ENCODE measurements at places on chromosomes 12 and 14.

DNA sequence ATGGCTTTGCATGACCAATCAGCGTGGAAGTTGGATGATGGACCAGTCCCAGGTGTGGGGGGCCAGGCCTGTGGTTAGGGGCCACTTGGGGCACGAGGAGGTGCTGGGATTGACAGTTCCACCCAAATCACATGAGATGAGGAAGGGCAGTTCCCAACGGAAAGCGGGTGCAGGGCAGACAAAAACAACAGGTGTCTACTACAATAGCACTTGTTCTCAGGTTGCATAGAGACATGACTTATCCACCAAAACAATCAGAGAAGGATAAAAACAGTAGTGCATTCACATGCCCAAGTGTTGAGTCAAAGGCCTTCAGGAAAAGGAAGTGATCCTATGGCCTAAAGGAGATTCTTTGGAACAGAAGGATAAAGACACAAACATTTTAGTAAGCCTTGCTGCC lies 14.6 kb upstream of the EIF2B2 start:
- no peak for DNase-seq

- DNase-seq: no peak
Measured at GRCh38 chr14:106491851-106492250, 965.5 kb downstream of the TMEM121 start.

GRCh38 chr14:95349241-95349640 lies 29.5 kb upstream of the CLMN start:
- DNase-seq: no peak

- no peak for DNase-seq
Measured at GRCh38 chr12:107231303-107231702, 138.0 kb upstream of the CRY1 start.

DNA sequence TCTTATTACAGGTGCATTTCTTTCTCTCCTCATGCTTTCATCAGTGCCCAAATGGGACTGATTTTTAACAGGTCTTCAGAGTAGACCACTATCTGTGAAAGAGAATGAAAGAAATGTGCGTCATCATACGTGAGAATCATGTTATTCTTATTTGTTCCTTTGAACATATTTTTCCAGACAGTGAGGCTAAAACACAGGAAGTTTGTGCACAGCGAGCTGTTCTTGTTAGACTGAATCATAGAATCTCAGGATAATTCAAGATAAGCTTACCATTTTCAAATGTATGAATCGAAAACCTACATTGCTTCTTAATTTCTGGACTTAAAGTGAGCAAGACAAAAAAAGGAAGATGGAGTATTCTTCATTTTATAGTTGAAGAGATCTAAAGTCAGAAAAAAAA lies 383.1 kb downstream of the EGLN3 start:
- DNase-seq: no peak

- DNase-seq: no peak
Measured at GRCh38 chr12:118237052-118237665, 101.2 kb downstream of the PEBP1 start.

GRCh38 chr14:89299587-89299986 lies 117.4 kb downstream of the FOXN3 start:
- DNase-seq: no peak

- no peak for DNase-seq
Measured at GRCh38 chr14:44712024-44712815, 205.1 kb upstream of the FSCB start.

DNA sequence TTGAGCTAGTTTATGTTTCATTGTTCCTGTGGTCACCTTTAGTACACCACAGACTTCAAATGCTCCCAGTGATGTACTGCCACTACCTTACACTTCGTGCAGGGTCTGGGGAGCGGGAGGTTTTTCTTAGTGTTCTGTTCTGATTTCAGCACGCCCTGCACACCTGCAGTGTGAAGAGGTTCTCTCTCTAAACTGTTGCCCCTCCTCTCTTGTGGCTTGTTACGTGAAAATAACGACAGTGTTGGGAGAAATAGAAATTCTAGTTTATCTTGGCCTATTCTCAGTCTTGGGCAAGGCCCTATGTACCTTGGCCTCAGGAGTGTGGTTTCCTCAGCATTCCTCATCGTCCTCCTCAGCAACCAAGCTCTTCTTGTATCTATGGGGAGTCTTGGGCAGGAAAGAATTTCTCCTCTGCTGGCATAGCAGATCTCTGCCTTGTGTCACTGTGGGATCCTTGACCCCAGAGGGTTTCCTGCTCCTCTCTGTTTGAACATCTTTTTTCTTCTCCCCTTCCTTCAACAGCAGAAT lies 48.6 kb downstream of the EIF2S3B start:
- DNase-seq: no peak

DNA sequence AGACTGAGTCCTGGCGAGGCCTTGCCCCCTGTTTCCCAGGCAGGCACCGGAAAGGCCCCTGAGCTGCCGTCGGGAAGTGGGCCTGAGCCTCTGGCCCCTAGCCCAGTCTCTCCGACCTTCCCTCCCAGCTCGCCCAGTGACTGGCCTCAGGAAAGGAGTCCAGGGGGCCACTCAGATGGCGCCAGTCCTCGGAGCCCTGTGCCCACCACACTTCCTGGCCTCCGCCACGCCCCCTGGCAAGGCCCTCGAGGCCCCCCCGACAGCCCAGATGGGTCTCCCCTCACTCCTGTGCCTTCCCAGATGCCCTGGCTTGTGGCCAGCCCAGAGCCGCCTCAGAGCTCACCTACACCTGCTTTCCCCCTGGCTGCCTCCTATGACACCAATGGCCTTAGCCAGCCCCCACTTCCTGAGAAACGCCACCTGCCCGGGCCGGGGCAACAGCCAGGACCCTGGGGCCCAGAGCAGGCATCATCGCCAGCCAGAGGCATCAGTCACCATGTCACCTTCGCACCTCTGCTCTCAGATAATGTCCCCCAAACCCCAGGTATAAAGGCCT lies 10.9 kb downstream of the TNS2 start:
- no peak for DNase-seq

- no peak for DNase-seq
Measured at GRCh38 chr14:68040633-68041369, 221.2 kb downstream of the RAD51B start.

- no peak for DNase-seq
Measured at GRCh38 chr14:58777541-58777979, 139.8 kb downstream of the DACT1 start.

DNA sequence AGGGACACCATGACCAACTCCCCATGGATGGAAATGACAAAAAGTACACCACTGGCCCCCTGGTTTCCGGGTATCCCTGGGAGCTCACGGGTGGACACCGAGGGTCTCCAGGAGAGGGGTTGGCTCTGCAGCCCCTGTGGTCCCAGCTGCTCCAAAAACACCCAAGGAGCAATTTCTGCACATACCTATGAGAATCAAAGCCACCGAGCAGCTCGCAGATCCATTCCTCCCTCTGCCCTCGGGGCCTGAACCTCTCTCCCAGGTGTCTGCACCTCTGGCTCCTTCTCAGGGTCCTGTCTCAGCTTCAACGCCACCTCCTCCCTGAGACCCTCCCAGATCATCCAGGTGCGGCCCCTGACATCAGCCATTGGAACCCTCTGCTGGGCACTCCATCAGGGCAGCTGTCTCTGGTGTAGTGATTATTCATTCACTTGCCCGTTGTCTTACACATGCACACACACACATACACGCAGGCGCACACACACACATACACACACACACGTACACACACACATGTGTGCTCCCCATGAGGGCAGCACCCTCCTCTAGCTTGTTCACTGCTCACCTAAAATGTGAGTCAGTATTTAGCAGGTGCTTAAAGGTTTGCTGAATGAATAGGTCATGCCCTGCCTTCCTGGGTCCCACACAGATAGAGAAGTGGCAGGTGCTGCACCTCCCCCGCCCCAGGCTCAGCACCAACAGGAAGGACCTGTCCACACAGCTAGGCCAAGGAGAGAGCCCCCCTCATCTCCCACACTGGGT lies 5.9 kb downstream of the RIMBP2 start:
- no peak for DNase-seq

DNA sequence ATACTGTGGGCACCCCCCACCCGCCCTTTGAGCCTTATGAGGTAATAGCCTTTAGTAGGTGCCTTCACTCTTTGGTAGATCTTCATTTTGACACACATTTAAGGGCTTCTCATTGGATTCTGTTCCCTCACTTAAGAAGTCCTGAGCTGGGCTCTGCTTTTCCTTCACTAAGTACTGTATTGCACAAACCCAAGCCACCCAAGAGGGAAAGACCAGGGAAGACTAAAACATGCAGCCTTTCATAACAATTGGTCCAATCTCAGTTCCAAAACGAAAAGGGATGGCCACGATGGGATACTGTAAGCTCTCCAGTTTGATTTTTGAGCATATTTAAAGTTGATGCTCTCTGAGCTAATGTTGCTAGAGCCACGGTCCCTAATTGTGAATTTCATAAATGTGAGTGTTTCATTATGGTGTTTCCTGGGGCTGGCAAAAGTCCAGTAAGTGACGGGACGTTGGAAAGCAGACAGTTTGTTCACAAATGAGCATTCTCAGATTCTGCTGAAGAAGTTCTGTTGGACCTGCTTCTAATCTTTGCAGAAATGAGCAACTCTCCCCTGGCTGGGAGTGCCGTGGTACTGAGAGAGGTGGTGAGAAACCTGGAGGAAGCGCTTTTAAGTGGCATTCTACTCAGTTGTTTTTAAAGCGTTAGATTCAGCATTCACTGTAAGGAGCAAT lies 9.4 kb downstream of the SSPN start:
- no peak for DNase-seq

- DNase-seq: no peak
Measured at GRCh38 chr14:56378475-56378877, 201.1 kb upstream of the TMEM260 start.

GRCh38 chr12:49969027-49969426 lies 3.7 kb upstream of the AQP6 start:
- no peak for DNase-seq

GRCh38 chr12:115870510-115870909 lies 407.0 kb downstream of the MED13L start:
- DNase-seq: no peak

DNA sequence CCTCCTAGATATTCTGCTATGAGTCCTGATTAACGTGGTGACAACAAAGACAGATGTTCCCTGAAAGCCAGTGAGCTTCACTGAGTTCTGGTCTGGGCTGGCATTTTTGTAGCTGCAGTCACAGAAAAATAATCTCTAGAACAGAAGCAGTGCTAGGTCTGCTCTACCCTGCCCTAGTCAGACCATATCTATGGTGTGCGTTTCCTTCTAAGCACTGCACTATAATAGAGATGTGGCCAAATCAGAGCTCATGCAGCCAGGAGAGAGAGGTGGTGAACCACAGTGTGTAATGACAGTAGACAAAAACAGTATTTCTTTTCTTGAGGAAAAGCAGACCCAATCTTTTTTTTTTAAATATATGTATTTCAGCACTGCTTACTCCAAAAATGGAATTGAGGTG lies 76.3 kb downstream of the CMAS start:
- DNase-seq: no peak

DNA sequence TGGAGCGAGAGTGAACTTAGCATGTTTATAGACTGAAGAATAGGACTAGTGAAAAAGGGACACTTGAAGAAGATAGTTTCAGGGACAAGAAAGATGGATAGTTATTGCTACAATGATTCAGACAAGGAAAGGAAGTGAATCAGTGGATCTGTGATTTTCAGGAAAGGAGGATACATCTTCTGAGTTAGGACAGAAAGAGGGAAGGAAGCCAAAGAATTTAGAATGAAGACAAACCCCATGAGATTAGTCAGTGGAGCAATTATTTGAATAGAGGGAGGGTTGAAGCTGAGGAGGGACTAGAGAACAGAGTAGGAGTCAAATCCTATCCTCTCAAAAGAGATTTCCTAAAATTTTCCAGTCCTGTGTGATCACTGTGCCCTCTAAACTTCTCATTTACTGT lies 282.7 kb downstream of the AKAP6 start:
- DNase-seq: no peak

GRCh38 chr12:90038289-90038688 lies 329.7 kb upstream of the ATP2B1 start:
- no peak for DNase-seq
